Vagina (tissue), 2 donors: ENCODE measurements at places on chromosomes 5 and 9.
A peak's percentile ranks its signal among the peaks of the same experiment; 100 is the strongest.

DNA sequence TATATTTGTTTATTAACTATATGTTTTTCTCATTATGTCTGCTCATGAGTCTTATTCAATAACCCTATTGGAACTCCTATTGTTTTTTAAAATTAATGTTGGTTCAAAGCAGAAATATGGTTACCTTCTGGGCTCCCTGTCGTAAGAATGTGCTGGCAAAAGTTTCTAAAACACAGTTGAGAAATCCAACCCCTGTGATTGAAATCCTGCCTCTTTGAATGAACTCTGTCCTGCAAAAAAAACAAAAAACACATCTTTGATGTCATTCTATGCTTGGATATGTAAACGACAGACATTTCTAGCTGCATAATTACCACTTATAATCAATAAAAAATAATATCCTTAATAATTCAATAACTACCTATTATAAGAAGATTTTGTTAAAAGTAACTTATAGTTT is 38.8 kb downstream of the PRELID2 start:
- H3K4me3 ChIP-seq: no peak overlapping the region
- no peaks in the 10 kb centered on the region for H3K4me1 ChIP-seq
- H3K27ac ChIP-seq: no peak overlapping the region

- H3K27me3 ChIP-seq: no peaks in the 10 kb centered on the region
- DNase-seq: no peak
- no peaks in the 10 kb centered on the region for H3K4me1 ChIP-seq
Observed at GRCh38 chr9:23783509-23783908, 42.5 kb downstream of the ELAVL2 start.

DNA sequence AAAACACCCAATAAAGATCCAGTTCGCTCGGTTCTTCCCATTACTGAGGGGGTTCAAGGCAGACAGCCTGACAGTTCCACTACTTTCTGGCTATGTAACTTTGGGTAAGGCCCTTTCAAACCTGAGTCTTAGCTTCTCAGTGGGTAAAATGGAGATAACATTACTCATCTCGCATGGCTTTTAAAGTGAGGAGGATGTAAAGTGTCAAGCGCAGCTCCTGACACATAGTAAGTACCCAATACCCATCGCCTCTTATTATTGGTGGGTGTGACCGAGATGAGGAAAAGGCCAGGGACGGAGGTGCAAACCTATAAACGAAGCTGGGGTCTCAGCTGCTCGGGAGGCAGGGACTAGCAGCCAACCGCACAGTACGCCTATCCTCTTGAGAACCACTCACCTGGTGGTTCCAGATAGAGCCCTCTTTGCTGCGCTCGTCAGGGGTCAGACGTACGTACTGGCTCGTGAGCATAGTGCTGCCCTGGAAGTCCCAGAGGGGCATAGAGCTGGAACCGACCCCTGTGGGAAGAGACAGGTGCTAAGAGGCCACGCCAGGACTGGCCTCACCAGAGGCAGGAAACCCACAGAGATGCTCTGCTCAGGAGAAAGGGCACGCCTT is 584 bp downstream of the LMAN2 start:
- no peak for DNase-seq
- H3K4me1 ChIP-seq: peaks cover 48% of the 10 kb centered on the region
- H3K4me3 ChIP-seq: peak overlapping the region; percentile 68

GRCh38 chr9:76082057-76082456 is 191.6 kb downstream of the PCSK5 start:
- no peaks in the 10 kb centered on the region for H3K36me3 ChIP-seq
- no peaks in the 10 kb centered on the region for H3K4me1 ChIP-seq
- H3K27me3 ChIP-seq: no peaks in the 10 kb centered on the region
- no peak overlapping the region for H3K4me3 ChIP-seq
- no peak for DNase-seq

- no peaks in the 10 kb centered on the region for H3K27me3 ChIP-seq
- H3K4me3 ChIP-seq: no peak overlapping the region
- no peak overlapping the region for H3K27ac ChIP-seq
- no peaks in the 10 kb centered on the region for H3K36me3 ChIP-seq
- no peak for DNase-seq
Observed at GRCh38 chr5:152007653-152008335, 83.1 kb upstream of the GLRA1 start.

DNA sequence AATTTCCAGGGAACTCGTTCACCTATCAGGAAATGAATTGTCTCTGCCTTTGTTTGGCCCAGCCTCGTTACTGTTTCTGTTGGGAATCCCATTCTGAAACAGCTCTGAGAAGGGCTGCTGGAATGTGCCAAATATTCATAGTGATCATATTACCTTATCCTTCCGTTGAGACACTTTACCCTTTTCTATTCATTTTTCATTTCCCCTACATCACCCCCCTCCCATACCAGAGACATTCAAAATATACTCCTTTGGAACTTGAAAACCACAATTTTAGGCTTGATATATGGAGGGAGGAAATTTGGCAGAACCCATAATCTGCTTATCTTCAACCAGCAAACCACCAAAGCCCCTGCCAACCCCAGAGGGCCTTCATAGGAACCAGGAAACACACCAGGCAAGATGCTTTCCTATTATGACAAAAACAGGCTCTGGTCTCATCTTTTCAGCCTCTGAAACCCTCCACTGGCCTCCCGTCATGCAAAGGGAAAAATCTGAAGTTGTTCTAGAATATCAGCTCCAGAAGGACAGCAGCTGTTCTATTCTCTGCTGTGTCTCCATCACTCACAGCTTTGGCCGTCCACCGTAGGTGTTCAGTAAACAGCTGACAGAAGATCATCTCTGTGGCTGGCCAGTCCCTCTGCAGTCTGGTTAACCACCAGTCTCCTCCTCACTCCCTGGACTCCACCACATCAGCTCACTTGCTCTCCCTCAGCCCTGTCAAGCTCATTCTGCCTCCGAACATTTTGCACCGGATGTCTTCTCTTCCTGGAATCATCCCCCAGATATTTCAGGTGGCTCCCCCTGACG is 217.2 kb upstream of the WWC1 start:
- H3K36me3 ChIP-seq: no peaks in the 10 kb centered on the region
- H3K4me1 ChIP-seq: no peaks in the 10 kb centered on the region
- DNase-seq: no peak
- H3K4me3 ChIP-seq: no peak overlapping the region
- no peaks in the 10 kb centered on the region for H3K27me3 ChIP-seq
- H3K27ac ChIP-seq: no peak overlapping the region

GRCh38 chr5:132257131-132258101 is at the start of gene PDLIM4:
PDLIM4 (plus strand) TSS chr5:132257696; CDS start chr5:132257735, 39 bp downstream.
- no peak for DNase-seq
- H3K27ac ChIP-seq: peak within 1 kb of the TSS; percentile 99
- H3K27me3 ChIP-seq: no peaks in the 10 kb centered on the region
- H3K36me3 ChIP-seq: no peaks in the 10 kb centered on the region

GRCh38 chr5:148961261-148962199 is 101.3 kb downstream of the SH3TC2 start:
- H3K27ac ChIP-seq: no peak overlapping the region
- peaks cover 13% of the 10 kb centered on the region for H3K4me1 ChIP-seq
- no peaks in the 10 kb centered on the region for H3K36me3 ChIP-seq

DNA sequence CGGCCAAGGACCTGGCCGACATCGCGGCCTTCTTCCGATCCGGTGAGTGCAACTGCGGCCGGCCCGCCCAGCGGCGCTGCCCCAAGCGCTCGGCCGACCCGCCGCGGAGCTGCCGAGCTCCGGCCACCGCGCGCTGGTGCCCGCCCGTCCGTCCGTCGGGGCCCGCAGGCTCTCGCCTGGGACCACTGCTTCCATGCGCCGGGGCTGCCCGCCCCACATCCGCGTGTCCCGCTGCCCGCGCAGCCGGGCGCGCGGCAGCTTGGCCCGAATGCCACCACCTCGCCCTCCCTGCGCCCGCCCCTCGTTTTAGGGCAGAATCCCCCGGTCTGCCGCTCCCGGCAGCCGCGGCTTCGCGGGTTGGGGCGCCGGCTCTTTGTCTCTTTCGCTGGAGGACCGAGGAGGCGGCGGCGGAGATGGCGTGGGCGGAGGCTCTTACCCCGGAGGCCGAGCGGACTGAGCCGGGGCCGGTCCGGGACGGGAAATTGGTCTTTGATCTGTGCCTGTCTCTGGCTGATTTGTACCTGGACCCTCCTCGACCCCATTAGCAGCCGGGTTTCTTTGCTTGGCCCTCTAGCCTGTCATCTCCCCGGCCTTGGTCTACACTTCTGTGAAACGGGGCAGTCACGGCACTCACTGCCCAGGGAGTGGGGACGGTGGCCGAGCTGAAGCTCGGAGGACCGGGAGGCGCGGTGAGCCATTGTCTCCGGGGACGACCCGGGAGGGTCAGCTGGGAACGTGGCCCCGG is 871 bp downstream of the TRIO start:
- H3K4me1 ChIP-seq: peaks cover 37% of the 10 kb centered on the region
- no peaks in the 10 kb centered on the region for H3K27me3 ChIP-seq
- peak overlapping the region; percentile 84 for H3K4me3 ChIP-seq

DNA sequence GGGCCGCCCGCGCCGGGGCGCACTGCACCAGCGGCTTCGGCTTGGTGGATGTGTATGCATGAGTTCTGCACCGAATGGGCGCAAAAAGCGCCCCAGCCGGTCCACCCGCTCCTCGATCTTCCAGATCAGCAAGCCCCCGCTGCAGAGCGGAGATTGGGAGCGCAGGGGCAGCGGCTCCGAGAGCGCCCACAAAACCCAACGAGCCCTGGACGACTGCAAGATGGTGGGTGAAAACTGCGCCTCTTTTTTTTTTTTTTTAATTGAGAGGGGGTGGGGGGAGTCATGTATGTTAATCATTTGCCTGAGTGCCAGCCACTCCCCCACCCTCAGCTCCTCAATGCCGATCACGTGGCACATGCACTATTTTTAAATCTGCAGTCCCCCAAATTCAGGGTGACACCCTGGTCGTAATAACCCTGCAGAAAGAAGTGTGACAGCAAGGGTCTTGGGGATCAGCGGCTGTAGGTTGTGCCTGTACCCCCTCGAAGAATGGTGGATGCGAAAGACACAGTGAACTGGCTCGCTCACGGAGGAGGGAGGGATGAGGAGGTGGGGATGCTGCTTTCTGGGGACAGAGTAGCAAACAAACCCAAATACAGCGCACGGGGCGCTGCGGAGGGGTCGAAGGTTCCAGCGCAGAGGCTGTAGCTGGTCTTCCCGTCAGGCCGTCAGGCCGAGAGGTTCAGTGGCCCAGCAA is 900 bp downstream of the RGS7BP start:
- H3K4me3 ChIP-seq: peak overlapping the region; percentile 35
- H3K27ac ChIP-seq: no peak overlapping the region
- peaks cover 5% of the 10 kb centered on the region for H3K4me1 ChIP-seq
- H3K36me3 ChIP-seq: no peaks in the 10 kb centered on the region

- no peak overlapping the region for H3K4me3 ChIP-seq
- H3K27ac ChIP-seq: no peak overlapping the region
- H3K4me1 ChIP-seq: no peaks in the 10 kb centered on the region
- H3K27me3 ChIP-seq: no peaks in the 10 kb centered on the region
- no peaks in the 10 kb centered on the region for H3K36me3 ChIP-seq
- no peak for DNase-seq
Observed at GRCh38 chr5:95374061-95374460, 17.1 kb upstream of the FAM81B start.

- H3K27me3 ChIP-seq: no peaks in the 10 kb centered on the region
- no peaks in the 10 kb centered on the region for H3K4me1 ChIP-seq
- no peaks in the 10 kb centered on the region for H3K36me3 ChIP-seq
- no peak for DNase-seq
- no peak overlapping the region for H3K27ac ChIP-seq
Observed at GRCh38 chr5:143796753-143797152, 15.2 kb upstream of the HMHB1 start.

DNA sequence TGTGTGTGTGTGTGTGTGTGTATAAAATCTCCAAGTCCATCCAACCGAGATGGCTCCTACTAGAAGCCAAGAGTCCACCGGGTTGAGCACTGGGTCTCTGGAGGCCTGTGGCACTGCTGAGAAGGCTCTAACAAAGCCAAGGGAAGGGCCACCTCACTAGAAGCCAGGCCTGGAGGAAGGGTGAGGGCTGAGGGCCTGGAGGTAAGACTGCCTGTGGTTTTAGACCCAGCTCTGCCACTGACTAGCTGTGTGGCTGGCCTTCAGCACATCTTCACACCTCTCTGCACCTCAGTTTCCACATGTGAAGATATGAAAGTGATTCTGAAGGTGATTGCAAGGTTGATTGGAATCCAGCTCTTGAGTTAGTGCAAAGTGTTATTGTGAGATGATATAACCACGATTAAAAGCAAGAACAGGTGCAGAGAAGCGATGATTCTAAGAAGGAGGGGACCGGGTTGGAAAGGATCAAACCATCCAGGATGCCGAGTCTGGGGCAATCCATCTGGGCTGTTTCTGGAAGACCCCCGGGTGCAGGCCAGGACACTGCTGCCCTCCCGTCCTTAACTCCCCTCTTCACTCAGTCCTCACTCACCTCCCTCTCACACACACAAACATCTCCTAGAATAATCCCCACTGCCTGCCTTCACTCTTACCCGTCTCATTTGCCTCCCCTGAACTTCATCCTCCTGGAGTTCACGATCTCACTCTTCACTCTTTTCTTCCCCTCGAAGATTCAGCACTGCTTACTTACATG is 2.3 kb downstream of the IL4 start:
- peak; percentile 79 for DNase-seq
- no peak overlapping the region for H3K27ac ChIP-seq
- H3K36me3 ChIP-seq: no peaks in the 10 kb centered on the region
- no peaks in the 10 kb centered on the region for H3K27me3 ChIP-seq
- H3K4me3 ChIP-seq: no peak overlapping the region

DNA sequence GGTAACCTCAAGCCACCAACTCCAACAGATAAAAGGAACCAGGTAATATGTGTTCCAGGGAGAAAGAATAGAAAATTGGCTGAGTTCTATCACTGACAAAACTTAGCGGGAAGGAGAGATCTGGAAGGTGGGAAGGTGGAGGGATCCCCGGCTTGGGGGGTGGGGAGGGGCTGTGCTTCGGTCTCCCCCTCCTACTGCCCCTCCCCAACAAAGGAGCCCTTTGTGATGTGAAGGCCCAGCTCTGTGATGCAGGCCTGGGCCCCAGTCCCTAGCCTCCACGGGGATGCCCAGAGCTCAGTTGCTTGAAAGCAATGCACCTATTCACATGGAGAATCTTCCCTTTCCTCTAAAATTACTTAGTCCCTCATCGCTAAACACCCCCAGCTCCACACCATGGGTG is 4.4 kb upstream of the ZNF484 start:
- no peaks in the 10 kb centered on the region for H3K27me3 ChIP-seq
- DNase-seq: no peak
- H3K4me3 ChIP-seq: no peak overlapping the region
- no peaks in the 10 kb centered on the region for H3K4me1 ChIP-seq
- no peak overlapping the region for H3K27ac ChIP-seq
- H3K36me3 ChIP-seq: no peaks in the 10 kb centered on the region

DNA sequence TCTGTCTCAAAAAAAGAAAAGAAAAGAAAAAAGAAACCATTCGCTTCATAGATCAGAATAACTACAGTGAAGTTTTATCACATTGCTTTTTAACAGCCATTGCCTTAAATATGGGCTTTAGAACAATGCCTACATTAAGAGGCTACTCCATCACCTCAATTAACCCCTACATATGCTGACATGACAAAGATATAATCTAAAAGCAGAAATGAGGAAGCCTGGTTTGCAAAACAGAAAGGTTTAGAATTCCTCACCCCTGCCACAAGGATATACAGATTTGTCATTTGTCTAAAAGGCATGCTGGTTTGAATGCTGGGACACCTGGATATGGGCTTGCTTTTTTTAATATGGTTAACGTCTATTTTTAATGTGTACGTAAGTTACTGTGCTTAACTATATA is 1353.0 kb upstream of the C9orf72 start:
- no peak for DNase-seq
- no peak overlapping the region for H3K4me3 ChIP-seq
- H3K36me3 ChIP-seq: no peaks in the 10 kb centered on the region
- no peaks in the 10 kb centered on the region for H3K4me1 ChIP-seq
- no peaks in the 10 kb centered on the region for H3K27me3 ChIP-seq
- no peak overlapping the region for H3K27ac ChIP-seq

- no peaks in the 10 kb centered on the region for H3K27me3 ChIP-seq
- peak overlapping the region; percentile 25 for H3K27ac ChIP-seq
- H3K4me1 ChIP-seq: no peaks in the 10 kb centered on the region
- peak overlapping the region; percentile 32 for H3K4me3 ChIP-seq
Observed at GRCh38 chr5:18745042-18745987, 1111.1 kb downstream of the TAF11L14 start.
